ENCODE measurements at places on chromosomes 2 and 18. TPM values are rescaled to one million over a fixed set of nuclear protein-coding genes. Genes with fewer than 3 reads are reported as not detected.

DNA sequence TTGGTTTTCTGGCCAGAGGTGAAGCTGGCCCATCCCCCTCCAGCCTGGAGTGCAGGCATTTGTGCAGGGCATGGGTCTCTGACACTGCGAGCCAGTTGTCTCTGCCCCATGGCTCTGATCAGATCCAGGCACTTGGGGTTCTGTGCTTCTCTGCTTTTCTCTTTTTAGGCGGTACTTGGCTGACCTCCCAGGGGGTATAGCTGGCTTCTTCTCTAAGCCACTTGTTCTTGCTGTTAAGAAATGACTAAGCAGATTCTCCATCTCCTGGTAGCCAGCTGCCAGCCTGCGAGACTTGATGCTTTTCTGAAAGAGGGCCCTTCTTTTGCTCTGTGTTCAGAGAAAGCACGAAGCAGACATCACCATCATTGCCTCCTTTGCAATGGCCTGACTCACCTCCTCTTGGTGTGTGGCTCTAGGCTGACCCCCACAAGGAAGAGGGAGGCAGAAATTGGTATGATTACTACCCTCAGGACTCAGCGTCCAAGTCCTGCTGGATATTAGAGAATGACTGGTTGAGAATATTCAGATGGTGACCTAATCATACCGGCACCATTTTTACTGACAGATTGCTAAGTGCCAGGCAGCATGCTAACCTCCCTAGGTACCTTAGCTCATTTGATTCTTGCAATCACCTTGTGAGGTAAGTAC lies 32.7 kb downstream of the TNP1 start:
- no peak for DNase-seq

DNA sequence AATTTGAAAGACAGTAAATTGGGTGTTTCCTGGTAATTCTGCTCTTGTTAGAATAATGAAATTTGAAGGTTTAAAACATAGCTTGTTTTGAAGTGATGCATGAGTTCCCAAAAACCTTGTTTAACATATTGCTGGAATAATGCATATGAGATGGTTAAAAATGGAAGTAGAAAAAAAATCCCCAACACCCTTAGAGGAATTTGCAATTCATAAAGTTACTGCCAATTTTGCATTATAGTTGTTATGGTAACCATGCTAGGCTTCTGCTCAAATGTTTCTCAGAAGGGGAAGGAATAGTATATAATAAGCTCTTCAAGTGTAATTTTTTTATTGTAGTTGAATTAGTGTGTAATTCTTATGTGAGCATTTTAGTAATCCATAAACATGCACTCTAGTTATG lies 49.1 kb downstream of the FASTKD2 start:
- DNase-seq, result no peak

- DNase-seq, result no peak
Observed at GRCh38 chr2:501130-501529, 176.1 kb downstream of the TMEM18 start.

- no peak for DNase-seq
Observed at GRCh38 chr2:52918551-52918950, 849.1 kb upstream of the CHAC2 start.

DNA sequence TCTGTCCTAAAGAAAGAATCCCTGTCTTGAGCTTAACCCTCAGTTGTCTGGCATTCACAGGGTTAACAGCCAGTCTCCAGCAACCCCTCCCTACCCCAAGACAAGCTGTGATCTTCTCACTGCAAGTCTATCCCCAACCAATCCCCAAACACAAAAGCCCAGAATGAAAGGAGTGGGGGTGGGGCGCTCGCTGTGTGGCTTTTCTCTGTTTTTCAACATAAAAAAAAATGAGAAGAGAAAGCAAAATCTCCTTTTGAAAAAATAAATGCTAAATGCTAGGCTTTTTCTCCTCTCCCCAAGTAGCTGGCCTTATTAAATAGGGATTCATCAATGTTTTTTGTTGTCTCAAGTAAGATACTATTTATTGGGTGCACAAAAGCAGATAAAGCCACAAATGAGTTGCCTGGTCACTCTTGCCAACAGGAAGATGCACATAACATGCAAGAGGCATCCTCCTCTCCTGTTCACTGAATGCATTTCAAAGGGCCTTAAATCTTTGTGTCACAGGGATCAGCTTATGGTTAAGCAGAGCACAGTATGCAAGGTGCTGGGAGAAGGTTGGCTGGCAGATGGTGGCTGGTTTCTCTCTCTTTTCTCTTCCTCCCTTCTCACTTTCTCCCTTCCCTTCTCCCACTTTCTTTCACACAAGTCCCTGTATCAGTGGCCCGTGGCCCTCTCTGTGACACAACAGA lies 225.6 kb downstream of the CMPK2 start:
- no peak for DNase-seq

DNA sequence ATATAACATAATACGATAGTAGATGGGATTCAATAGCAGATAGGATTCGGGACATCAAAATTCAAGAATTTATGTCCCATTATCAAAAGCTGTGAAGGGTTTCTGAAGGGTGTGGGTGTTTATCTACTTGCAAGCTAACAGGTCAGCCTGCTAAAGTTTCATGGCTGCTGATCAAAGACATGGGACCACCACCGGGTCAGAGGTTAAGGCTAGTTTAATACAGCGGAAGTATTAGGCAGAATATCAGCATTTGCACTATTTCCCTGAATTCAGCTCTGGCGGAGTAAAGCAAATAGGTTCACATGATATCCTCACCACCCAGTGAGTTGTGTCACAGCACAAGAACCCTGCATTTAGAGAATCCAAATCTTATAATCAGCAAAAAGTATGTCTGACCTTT lies 82.5 kb downstream of the DSEL start:
- DNase-seq, result no peak

- no peak for DNase-seq
Observed at GRCh38 chr2:205405194-205405593, 277.1 kb upstream of the NRP2 start.

DNA sequence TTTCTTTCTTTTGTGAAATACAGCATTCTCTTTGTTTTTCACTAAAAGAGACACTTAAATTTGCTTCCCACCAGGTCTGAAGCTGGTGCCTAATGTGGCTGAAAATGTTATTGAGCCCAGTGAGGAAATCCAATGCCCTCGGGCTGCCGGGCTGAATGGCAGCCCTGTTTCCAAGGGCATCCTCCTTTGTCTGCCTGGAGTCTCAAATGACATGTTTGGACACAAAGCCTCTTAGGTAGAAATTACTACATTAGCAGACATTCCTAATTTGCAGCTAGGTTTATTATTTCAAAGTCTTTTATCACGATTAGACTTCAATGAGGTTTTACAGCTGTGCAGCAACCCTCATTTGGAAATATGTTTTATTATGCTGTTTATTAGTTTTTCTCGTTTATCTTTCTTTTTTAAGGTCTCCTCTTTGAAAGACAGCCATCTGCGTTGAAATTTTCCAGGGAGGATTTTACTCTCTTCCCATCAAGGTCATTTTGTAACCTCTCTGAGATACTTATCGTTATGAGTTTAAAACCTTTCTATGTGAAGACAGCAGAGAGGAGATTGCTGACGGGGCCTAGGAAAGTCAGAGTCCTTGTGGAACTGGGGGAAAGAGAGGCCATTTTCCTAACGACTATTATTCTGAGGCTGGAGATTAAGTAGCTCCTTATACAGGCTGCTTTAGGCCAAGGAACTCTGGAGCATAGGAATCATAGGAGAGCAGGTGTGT lies 59.0 kb upstream of the ZNF532 start:
- DNase-seq, result no peak

DNA sequence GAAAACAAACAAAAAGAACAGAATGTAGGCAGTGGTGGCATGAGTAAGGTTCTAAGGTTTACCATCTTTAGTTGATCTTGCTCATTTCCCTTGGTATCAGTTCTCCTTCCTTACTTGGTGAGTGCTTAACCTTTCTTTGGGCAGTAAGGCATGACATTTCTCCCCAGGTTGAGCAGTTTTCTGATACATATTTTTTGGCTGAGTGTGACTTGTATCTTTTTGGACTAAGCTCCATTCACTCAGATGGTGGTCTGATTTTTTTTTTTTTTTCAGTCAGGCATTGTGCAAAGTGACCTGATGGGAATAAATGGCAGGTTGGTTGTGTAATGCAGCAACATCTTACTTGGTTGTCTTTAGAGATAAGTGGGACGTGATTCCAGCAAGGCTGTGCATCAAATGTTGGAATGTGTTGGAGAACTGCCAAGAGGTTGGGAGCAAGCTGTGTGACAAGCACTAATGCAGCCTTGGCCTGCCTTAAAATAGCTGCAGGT lies 15.1 kb downstream of the SPTBN1 start:
- no peak for DNase-seq

DNA sequence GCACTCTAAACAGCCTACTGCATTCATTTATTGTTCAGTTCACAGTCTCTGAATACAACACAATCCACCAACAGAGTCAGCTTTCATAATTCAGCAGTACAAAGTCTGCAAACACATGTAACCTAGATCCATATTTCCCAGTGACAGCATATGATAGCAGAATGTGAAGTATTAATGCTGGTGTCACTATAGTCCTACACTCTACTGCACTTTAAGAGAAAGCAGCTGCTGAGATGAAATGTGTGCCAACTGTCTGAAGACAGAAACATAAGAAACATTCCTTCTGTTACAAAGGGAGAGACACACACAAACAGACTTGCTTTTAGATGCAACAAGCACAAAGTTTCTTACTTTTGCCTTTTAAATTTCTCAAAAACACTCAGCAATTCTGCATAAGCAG lies 441.8 kb downstream of the ZEB2 start:
- DNase-seq, result no peak

- DNase-seq, result no peak
Observed at GRCh38 chr2:96452053-96452452, 53.1 kb downstream of the NEURL3 start.

DNA sequence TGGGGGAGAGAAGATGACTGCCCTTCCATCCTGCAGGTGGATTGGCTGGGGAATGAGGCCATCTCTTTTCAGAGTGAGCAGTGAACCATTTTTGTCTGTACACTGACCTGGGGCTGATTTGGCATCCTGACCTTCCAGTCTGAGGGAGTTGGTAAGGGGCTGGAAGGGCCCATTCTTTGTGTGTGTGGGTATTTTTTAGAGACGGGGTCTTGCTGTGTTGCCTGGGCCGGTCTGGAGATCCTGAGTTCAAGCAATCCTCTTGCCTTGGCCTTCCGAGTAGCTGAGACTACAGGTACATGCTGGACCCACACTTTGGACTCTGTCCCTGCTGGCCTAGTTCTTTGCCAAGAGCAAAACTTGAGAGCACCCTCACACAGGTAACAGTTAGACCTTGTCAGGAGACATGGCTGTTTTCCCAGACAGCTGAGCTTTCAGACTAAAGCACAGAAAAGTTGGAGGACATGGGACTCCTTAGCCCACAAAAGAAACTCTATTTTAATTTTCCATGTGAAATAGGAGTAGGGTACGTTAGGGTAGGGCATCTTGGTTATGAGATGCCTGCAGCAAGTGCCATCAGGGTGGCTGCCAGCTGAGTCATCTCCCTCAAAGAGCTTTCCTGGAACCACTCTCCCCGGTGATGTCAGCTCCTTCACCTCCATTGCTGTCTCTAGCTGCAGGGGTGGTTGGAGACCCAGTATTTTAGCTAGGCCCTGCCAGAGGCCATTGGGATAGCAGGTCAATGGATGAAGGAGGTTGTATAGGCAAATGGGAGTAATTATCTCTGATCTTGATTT lies 60.7 kb downstream of the DGKD start:
- no peak for DNase-seq

DNA sequence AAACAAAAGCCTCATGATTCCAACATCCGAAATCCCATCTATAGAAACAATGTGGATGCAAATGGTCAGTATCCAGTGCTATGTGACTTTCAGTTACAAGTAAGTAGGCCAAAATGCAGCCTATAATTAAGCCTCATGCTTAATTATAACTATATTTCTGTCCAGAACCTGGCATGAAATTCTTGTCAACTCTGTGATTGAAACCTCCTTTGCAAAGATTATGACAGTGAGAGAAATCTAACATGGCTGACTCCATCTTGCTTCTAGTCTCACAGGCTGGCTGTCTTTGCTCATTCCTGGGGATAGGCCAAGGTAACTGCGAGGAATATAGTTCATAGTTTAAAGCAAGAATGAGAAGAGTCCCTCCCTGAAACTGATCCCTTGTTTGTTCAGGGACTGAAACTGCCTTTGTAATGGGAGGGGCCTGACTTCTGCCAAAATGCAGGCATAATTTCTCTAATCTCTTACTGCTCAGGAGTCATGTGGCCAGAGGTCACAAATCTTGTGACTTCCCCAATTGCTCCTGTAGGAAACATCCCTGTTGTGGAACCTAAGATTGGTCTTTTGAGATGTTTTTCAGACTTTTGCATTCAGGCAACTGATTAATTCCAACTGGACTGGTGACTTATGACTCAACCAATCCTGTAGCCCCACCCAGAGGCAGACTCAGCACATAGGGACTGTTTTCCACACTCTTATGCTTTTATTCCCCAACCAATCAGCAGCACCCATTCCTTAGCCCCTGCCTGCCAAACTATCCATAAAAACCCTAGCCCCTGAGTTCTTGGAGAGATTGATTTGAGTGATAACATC lies 84.5 kb upstream of the TLK1 start:
- DNase-seq, result no peak

DNA sequence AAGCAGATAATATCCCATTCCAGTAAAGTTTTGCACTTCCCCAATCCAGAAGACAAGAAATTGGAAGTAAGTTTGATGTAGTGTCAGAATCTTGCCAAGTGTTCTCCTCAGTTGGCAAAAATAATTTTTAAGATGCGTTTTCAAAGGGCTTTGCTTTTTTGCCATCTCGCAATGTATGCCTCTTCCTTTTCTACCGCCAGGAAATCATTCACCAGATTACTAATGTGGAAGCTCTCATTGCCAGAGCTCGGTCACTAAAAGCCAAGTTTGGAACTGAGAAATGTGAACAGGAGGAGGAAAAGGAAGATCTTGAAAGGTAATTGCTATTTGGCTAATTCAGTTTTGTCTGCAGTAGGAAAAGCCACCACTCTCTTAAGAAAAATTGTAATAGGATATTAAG lies 110.7 kb downstream of the RAB3GAP1 start:
- DNase-seq, result no peak

DNA sequence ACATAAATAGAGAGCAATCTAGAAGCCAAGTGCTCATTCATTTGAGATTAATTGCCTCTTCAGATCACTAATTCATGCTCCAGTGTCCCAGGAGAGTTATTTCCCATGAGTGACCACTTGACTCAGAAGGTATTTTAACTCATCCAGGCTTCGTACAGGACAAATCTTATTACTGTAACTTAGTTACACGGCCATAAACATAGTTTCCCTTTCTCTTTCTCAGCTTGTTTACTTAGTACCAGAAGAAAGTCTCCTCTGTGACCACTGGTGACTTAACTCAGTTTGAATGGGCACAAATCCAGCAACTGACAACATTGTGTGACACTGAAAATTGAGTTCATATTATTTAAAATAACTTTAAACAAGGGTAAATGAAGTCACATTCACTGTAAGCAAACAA lies 25.3 kb downstream of the MMADHC start:
- DNase-seq, result no peak

GRCh38 chr2:25312958-25313710 lies 28.6 kb downstream of the DNMT3A start:
- no peak for DNase-seq

- DNase-seq, result no peak
Observed at GRCh38 chr2:60552078-60552850, 1.2 kb downstream of the BCL11A start.

Gene TUBB8B
- total RNA-seq, result not detected

Gene DNAJC10
- total RNA-seq, result 56.8 TPM

Gene ARMC9
- 1.7 TPM for total RNA-seq

All from naive thymus-derived CD8-positive, alpha-beta T cell (primary cell).